Skin of body (tissue), 3 donors: ENCODE measurements at places on chromosomes 6 and 20. TPM values are rescaled to one million over a fixed set of nuclear protein-coding genes. Genes with fewer than 3 reads are reported as not detected.

CRYBG1 gene
- 24.9 TPM for total RNA-seq

SMPDL3A gene
- 20.7 TPM for total RNA-seq

FLRT3 gene
- 50.4 TPM for total RNA-seq

DEFB132 gene
- total RNA-seq = not detected

DEFB124 gene
- total RNA-seq = not detected

TBC1D20 gene
- 22.9 TPM for total RNA-seq
